ENCODE measurements at places on chromosomes 13 and 19.

DNA sequence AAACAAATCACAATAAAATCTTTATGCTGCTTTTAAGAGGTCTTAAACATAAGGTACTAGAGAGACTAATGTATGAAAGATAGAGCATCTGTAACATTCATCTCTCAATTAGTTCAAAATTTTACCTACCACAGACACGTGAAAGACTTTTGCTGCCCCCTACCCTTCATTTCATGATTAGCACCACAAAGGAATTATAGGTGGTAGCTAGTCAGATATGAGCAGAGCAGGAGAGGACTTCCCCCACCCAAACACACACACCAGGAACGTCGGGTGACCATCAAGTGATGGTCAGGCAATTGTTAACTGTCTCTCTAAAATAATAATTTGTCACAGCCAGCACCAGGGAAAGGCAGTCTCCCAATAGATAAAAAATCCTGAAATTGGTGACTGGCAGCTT lies 1531.7 kb upstream of the SPRY2 start:
- no peak for DNase-seq

DNA sequence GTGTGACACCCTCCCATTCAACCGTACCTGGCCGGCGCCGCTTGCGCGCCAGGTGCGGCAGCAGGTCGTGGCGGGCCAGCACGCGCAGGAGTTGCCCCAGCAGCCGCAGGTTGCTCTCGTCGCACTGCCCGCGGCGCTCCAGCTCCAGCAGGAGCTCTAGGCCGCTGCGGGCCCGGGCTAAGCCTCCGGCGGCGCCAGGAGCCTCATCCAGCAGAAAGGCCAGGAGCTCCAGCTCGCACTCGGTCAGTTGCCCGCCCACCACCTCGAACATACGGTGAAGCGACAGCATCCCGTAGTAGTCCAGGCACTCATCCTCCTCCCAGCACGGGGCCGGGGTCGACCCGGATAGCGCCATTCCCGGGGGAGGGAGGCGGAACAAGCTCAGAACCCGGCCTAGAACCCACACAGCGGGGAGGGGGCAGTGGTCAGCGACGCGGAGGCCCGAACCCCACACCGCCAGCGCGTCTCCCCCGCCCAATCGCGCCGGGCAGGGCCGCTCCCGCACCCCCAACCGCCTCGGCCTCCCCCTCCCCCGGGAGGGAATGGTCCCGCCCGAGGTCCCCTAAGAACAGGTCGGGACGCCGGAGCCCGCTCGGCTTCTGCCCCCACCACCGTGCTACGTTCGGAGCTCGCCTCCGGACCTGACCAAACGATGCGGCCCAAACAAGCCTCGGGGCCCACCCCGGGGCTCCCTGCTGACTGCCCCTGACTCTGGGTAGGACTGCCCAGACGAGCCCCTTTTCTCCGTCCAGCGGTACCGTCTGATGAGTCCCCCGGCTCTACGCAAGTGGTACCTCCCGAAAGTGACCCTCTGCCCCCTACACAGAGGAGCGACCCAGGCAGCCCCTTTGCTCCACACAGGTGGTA lies 591 bp downstream of the DEDD2 start:
- no peak for DNase-seq

- DNase-seq = no peak
These were observed 12.3 kb downstream of the TMED1 start for GRCh38 chr19:10823690-10824089.

DNA sequence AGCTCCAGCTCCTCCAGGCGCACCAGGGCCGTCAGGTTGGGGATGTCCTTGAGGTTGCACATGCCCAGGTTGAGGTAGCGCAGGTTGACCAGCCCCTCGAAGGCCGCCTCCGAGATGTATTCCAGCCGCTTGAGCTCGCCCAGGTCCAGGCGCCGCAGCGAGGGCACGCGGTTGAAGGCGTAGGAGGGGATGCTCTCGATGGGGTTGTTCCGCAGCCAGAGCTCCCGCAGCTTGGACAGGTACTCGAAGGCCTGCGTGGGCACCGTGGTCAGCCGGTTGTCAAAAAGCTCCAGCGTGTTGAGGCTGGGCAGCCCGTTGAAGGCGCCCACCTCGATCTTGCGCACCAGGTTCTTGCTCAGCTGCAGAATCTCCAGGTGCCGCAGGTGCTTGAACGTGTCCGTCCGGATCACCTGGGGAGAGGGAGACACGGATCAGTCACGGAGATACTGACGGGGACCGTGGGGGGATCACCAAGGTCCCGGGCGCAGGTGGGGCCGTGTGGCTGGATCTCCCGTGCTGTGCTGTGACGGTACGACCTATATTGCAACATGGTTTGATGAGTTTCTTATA lies 5.4 kb upstream of the ASPDH start:
- no peak for DNase-seq

GRCh38 chr19:2973229-2973628 lies 4.1 kb upstream of the TLE6 start:
- no peak for DNase-seq

- DNase-seq = peak; percentile 66
These were observed 4.5 kb upstream of the ARHGAP35 start for GRCh38 chr19:46856062-46857022.

DNA sequence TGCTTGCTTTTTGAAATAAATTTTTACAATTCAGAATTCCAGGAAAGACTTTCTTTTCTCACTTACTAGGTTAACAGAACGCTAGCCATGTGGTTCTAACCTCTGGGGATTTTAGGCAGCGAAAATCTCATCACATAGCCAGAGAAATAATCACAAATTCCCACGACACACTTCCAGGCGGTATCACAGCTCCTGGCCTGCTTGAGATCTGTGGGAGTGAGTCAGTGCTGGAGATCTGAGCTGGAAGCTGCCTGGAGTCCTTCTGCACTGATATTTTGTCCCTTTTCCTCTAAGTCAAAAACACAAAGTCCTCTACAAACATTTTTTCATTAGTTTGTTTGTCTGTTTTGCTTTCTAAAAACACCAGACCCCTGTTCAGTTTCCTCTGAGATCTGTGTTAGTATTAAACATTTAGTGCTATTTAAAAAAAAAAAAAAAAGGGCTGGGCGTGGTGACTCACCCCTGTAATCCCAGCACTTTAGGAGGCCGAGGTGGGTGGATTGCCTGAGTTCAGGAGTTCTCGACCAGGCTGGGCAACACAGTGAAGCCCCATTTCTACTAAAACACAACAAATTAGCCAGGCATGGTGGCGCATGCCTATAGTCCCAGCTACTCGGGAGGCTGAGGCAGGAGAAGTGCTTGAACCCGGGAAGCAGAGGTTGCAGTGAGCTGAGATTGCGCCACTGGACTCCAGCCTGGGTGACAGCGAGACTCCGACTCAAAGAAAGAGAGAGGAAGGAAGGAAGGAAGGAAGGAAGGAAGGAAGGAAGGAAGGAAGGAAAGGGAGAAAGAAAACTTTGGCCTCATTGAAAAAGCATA lies 12.2 kb upstream of the UBE2L5 start:
- no peak for DNase-seq

GRCh38 chr13:51679616-51680015 lies 95.4 kb downstream of the WDFY2 start:
- no peak for DNase-seq

- no peak for DNase-seq
These were observed 164.4 kb downstream of the LMO7 start for GRCh38 chr13:75800545-75800944.

DNA sequence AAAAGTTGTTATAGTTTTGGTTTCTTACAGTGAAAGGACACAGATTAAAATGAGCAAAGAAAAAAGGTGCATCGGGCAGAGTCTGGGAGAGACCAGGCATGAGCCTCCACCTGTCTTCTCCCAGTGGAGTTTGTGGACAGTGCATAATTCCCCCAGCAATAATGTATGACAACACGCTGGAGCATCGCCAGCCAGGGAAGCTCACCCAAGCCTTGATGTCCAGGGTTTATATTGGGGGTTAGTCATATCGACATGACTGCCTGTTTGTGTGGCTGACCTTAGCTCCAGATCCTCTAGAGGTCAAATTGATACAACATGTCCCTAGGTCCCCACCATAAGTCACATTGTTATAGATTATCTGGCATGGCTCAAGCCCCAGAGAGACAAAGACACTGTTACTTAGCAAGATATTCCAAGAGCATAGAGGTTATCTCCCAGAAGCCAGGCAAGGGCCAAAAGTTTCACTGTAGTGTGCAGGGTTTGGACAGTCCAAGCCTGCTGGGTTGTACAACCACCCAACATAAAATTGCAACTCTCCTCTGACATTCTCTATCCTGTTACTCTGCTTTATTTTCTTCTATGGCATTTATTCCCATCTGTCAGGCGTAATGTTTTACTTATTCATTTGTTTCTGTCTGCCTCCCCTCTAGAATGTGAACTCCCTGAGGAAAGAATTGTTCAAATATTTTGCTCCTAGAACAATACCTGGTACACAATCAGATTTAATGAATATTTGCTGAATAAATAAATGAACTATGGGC lies 5.6 kb upstream of the KLK13 start:
- DNase-seq = no peak

DNA sequence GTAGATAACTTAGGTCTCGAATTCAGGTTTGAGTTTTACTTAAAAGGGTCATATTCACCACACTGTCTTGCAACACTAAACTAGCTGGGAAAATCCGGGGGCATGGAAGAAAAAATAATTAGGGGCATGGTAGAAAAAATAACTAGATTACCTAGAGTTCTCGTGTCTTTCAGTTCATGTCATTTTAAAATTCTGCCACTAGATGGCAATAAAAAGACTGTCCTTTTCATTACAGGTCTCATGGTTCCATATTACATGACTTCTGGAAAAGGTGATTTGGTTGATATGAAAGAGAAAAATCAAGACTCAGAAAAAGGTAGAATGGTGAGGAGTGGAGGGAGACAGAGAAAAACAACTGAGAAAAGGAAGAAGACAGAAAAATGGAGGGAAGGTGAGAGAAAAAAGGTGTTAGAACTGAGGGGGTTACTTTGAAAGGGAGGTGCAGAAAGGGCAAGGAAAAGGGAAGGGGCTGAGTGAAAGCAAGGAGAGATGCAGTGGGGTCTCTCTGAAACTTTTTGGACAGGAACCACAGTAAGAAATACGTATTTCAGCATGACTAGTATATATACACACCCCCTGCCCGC lies 299.0 kb downstream of the KLF12 start:
- DNase-seq = no peak

DNA sequence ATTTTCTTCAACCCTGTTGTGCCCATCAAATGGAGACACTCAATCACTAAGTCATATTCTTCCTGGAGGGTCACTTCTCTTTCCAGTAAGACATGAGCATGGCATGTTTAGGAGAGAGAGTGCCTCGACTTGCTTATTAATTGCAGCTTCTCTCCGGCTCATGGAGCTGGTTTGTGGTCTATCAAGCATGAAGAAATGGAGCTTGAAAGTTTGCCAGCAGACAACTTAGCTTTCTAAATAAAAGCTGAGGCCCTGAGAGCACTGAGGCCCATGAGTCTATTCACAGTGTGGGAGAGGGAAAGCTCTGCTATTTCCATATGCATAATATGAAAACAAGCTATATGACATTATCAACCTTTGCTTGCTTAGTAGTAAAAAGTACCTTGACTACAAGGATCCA lies 378.5 kb downstream of the FGF9 start:
- no peak for DNase-seq

GRCh38 chr19:21432590-21432989 lies 35.7 kb downstream of the ZNF493 start:
- DNase-seq = no peak

DNA sequence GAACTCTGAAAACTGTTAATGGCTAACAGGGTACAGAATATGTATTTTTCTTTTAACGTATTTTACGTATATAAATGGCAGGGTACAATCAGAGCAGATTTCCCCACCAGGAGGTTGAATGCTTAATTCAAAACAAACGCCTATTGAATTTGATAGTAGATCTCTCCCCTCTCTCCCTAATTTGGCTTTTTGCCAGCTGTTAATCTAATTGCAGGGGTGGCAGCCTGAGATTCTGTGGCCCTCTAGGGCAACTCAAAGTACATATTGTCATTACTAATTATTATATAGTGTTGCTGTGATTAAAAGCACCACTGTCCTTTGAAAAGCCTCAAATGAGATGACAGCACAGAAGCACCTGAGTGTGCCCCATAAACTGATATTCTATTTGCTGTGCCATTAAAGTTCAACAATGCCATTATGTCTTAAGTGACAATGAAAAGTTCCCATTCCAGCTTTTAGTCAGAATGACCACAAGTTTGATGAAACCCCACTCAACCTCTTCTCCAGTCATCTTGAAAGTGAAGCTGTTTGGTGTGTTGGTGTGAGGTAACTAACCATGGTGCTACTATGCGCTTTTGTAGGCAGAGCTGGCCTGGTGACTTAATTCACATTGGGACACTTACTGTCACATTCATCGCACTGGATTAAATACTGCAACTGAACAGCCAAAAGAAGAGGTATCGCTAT lies 351.4 kb downstream of the KCNRG start:
- DNase-seq = no peak

GRCh38 chr13:28089065-28089464 lies 11.3 kb downstream of the FLT3 start:
- no peak for DNase-seq

DNA sequence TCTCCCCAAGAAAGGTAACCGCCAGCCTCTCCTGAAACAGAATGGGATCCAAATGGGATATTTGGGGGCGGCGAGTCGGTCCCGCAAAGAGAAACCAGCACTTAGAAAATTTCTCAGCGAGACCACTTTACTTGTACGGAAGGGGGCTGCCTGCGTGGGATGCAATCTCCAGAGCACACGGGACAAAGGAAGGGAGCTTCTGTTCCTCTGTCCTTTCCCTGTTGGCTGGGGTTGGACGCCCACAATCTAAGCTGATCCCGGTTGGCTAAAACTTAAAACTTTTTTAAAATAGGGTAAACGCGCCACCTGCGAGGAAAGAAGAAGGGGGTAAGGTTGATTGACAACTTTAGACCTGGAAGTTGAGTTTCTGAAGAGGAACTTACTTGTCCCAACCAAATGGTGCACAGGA lies 826 bp upstream of the BSG start:
- no peak for DNase-seq

DNA sequence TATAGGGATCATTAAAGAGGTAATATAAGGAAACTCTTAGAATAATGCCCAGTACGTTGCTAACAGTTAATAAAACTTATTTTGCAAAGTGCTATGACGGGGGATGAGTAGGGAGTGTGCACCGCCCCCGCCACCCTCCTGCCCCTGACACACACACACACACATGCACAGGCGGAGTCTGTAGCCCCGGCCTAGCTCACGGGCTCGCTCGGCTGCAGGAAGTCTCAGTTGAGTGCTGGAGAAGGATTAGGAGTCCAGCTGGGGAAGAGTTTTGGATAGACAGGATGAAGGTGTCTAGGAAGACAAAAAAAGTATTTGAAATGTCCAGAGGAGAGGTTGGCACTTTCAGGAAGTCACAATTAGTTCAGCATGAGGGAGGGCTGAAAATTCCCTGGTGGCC lies 21.5 kb downstream of the GSX1 start:
- no peak for DNase-seq

GRCh38 chr19:55321466-55322137 lies 3.5 kb downstream of the TMEM150B start:
- DNase-seq = no peak

GRCh38 chr13:58698531-58698930 lies 1067.0 kb downstream of the PCDH17 start:
- no peak for DNase-seq

Measured in esophagus squamous epithelium (tissue), 5 donors.